Activated B cell treated with CpG ODN at 0.5 μM for 24 hours (primary cell): ENCODE measurements at places on chromosomes 12 and 14. TPM values are rescaled to one million over a fixed set of nuclear protein-coding genes. Genes with fewer than 3 reads are reported as not detected.

The EML5 gene
- 3.8 and 5.0 TPM in 2 replicates for total RNA-seq

The TMEM121 gene
- 0.95 and 1.6 TPM in 2 replicates for total RNA-seq

DNA sequence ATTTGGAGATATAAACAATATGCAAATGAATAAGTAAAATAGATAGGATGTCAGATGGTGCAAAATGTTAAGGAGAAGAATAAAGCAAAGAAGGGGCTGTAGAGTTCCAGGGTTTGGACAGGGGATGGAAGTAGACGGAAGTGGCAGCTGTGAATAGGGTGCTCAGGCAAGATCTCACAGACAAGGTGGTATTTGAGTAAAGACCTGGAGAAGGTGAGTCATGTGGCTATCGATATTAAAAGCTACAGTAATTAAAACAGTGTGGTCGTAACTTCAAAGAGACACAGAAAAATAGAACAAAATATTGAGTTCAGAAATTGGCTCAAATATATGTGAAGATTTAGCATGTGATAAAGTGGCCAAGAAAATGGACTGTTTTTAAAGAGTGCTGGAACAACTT, 61.3 kb upstream of the SLC38A2 start:
- no peak overlapping the region for H3K4me3 ChIP-seq
- H3K4me1 ChIP-seq, result peaks cover 10% of the 10 kb centered on the region
- H3K36me3 ChIP-seq, result no peaks in the 10 kb centered on the region
- DNase-seq, result no peak
- no peak overlapping the region for H3K27ac ChIP-seq
- no peaks in the 10 kb centered on the region for H3K27me3 ChIP-seq

- peak; percentile 84 for DNase-seq
- H3K27ac ChIP-seq, result peak overlapping the region; percentile 95
- H3K27me3 ChIP-seq, result no peaks in the 10 kb centered on the region
- peaks cover 33% of the 10 kb centered on the region for H3K4me1 ChIP-seq
- H3K4me3 ChIP-seq, result peak overlapping the region; percentile 91
Measured at GRCh38 chr12:4269279-4269991, 4.1 kb upstream of the CCND2 start.

DNA sequence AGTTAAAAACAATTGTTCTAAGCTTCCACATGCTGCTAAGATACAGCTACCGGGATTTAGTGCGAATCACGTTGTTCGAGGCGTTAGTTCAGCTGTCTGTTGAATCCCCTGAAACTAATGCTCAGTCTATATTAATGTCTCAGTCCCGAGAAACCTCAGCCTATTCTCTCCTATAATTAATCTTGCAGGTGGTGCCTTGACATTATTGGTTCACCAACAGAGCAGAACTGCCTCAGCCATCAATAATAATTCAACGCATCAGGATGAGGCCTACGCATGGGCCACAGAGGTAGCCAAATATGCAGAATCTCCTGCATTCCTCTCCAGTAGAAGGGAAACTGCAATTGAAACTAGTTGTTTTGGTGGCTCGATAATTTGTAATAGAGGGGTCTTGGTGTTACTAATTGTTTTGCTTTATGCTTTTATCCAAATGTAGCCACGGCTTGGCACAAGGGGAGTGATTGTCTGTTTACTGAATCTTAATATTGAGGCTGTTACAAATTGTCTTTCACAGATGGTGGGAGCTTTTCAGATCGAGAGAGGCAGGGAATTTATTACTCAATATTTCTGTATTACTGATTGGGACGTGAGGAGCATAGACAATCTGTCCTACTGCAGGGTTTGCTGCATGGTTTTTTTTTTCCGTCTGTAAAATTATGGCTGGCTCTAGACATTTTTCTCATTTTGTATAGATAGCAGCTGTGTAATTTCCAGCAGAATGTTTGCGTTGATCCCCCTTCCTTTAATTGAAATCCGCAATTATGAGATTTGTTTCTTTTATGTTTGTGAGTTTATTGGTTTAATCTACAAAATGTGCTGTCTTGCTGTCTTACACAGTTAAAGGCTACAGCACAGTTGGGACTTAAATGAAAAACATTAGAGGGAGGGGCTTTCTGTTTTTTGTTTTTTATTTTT, 1036.5 kb upstream of the NOVA1 start:
- no peaks in the 10 kb centered on the region for H3K4me1 ChIP-seq
- H3K27me3 ChIP-seq, result no peaks in the 10 kb centered on the region
- no peak for DNase-seq
- no peak overlapping the region for H3K27ac ChIP-seq
- no peak overlapping the region for H3K4me3 ChIP-seq
- no peaks in the 10 kb centered on the region for H3K36me3 ChIP-seq

The RNF212B gene
- total RNA-seq, result not detected in 2 replicates

The ENDOU gene
- total RNA-seq, result 0.24 and 0.37 TPM in 2 replicates

DNA sequence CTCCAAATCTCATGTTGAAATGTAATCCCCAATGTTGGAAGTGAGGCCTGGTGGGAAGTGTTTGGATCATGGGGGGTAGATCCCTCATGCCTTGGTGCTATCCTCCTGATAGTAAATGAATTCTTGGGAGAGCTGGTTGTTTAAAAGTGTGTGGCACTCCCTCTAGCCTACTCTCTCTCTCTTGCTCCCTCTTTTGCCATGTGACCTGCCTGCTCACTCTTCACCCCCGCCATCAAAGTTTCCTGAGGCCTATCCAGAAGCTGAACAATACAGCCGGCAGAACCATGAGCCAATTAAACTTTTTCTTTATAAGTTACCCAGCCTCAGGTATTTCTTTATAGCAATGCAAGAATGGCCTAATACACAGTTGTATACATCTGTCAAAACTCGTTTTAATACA, 62.5 kb downstream of the BCL2L14 start:
- no peak overlapping the region for H3K27ac ChIP-seq
- peaks cover 3% of the 10 kb centered on the region for H3K27me3 ChIP-seq
- H3K36me3 ChIP-seq, result no peaks in the 10 kb centered on the region
- DNase-seq, result no peak
- no peak overlapping the region for H3K4me3 ChIP-seq

DNA sequence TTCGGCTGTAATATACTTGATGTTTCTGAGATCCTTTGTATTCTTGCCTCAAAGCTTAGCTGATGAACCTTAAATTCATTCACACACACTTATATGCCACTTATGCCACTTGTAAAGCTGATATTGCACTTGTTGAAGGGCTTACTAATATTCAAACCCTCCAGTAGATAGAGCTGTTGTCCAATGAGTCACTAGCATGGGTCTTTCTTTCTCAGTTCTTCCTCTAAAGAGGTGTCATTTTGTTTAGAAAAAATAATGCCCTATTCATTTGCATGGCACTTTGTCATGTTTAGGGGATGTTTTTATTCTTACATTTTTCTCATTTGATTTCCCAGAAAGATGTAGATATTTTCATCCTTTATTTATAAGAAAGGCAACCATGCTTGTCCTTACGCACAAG, 56.4 kb downstream of the MON2 start:
- no peak overlapping the region for H3K4me3 ChIP-seq
- no peaks in the 10 kb centered on the region for H3K4me1 ChIP-seq
- no peak for DNase-seq
- no peak overlapping the region for H3K27ac ChIP-seq
- H3K27me3 ChIP-seq, result no peaks in the 10 kb centered on the region

The PLEKHD1 gene
- 0.22 and 0.24 TPM in 2 replicates for total RNA-seq

The AQP2 gene
- total RNA-seq, result not detected in 2 replicates
